ENCODE measurements at places on chromosomes 4 and X. TPM values are rescaled to one million over a fixed set of nuclear protein-coding genes. Genes with fewer than 3 reads are reported as not detected.

The NKX3-2 gene
- not detected for total RNA-seq

The CCDC160 gene
- total RNA-seq, result under 0.01 TPM

The AASDH gene
- 14.1 TPM for total RNA-seq

The ADH7 gene
- not detected for total RNA-seq

The SPANXC gene
- total RNA-seq, result not detected

The DCK gene
- total RNA-seq, result 6.4 TPM

The SATL1 gene
- not detected for total RNA-seq

The HSD17B13 gene
- total RNA-seq, result 0.18 TPM

The MAGEA4 gene
- not detected for total RNA-seq

The RPS6KA6 gene
- total RNA-seq, result 12.7 TPM

The GPRIN3 gene
- under 0.01 TPM for total RNA-seq

The FGF5 gene
- 2.3 TPM for total RNA-seq

The RAB9B gene
- 1.2 TPM for total RNA-seq

The PABPC4L gene
- total RNA-seq, result 1.5 TPM

The TRIML2 gene
- total RNA-seq, result 0.14 TPM

The GYG2 gene
- 11.4 TPM for total RNA-seq

The SPANXA2 gene
- total RNA-seq, result 0.28 TPM

The CHIC1 gene
- total RNA-seq, result 7.5 TPM

The MSANTD1 gene
- 0.74 TPM for total RNA-seq

The CXCL9 gene
- total RNA-seq, result not detected

The CENPVL2 gene
- not detected for total RNA-seq

The KDR gene
- total RNA-seq, result 0.28 TPM

Measured in smooth muscle cell of bladder (primary cell).